Aorta (tissue), 5 donors: ENCODE measurements at places on chromosomes 12 and 14. TPM values are rescaled to one million over a fixed set of nuclear protein-coding genes. Genes with fewer than 3 reads are reported as not detected.

PTPRR gene
- total RNA-seq, result 0.49 TPM

SMCO2 gene
- 0.90 TPM for total RNA-seq

CLEC2D gene
- total RNA-seq, result 36.5 TPM

KRT78 gene
- not detected for total RNA-seq

SCN8A gene
- total RNA-seq, result 0.42 TPM

RNASE7 gene
- not detected for total RNA-seq

C1S gene
- total RNA-seq, result 490 TPM

CAPZA3 gene
- total RNA-seq, result not detected

LHX5 gene
- not detected for total RNA-seq

TBC1D30 gene
- 4.1 TPM for total RNA-seq

- no peaks in the 10 kb centered on the region for H3K36me3 ChIP-seq
- H3K27ac ChIP-seq, result no peak overlapping the region
- peaks cover 5% of the 10 kb centered on the region for H3K4me1 ChIP-seq
- no peak overlapping the region for H3K4me3 ChIP-seq
- DNase-seq, result no peak
- H3K27me3 ChIP-seq, result no peaks in the 10 kb centered on the region
Observed at GRCh38 chr12:6966351-6966750, 4.1 kb downstream of the PHB2 start.

DNA sequence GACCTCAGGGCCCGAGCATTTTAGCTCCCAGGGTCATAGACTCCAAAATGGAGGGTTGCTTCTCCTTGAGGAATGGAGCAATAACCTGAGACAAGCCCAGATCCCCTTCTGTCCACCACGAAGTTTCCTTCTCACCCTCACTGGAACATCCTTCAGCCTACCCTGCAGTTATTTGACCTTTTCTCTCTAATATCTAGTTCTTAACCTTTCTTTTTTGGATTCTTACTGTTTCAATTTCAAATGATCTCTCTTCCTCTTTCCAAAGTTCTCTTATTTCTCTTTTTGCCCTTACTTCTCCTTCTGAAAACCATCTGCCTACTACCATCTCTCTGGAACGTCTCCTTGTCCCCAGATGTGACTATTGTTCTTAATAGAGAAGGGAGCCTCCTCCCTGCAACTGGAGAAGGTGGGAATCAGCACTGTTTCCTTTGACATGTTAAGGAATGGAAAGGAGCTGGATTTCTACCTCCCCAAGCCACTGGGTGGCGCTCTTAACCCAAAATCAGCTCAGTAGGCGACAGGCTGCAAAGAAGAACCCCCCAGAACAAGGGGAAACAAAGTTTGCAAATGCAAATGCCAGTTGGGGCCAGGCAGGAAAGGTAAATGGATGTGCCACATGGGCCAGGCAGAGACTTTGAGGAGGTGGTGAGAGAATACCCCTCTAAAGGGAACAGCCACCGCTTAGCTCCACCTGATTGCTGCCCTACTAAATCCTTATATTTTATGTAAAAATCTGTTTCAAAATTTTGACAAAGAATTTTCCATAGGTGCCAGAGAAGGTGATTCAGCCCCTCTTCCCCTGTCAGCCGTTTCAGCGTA, 22.4 kb upstream of the PDE1B start:
- H3K27me3 ChIP-seq, result peaks cover 2% of the 10 kb centered on the region
- H3K4me3 ChIP-seq, result no peak overlapping the region
- no peak overlapping the region for H3K27ac ChIP-seq
- DNase-seq, result peak; percentile 77
- no peaks in the 10 kb centered on the region for H3K4me1 ChIP-seq

GRCh38 chr12:27984275-27984674, 11.7 kb upstream of the PTHLH start:
- DNase-seq, result no peak
- H3K27me3 ChIP-seq, result no peaks in the 10 kb centered on the region
- no peaks in the 10 kb centered on the region for H3K36me3 ChIP-seq
- H3K27ac ChIP-seq, result no peak overlapping the region
- H3K4me1 ChIP-seq, result no peaks in the 10 kb centered on the region

DNA sequence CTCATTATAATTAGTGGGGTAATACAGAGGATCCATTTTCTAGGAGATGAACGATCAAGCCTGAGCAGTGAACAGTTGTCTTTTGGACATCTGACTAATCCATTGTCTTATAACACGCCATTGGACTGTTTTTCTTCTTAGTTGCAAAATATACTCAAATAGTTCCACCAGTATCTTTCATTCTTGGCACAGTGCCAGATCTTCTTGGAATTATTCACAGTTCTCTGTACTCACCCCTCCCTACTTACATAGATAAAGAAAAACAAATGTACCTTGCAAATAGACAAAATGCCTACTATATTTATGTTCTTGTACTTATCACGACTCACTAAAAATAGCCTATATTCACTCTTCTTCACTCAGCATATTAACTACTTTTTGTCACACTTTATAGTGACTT, 3.8 kb downstream of the CBLN3 start:
- H3K4me3 ChIP-seq, result no peak overlapping the region
- H3K27me3 ChIP-seq, result no peaks in the 10 kb centered on the region
- no peak for DNase-seq
- H3K36me3 ChIP-seq, result no peaks in the 10 kb centered on the region

GRCh38 chr12:57842342-57843294, 3.9 kb downstream of the CTDSP2 start:
- peaks cover 7% of the 10 kb centered on the region for H3K4me1 ChIP-seq
- H3K27ac ChIP-seq, result peak overlapping the region; percentile 48
- H3K4me3 ChIP-seq, result peak overlapping the region; percentile 48
- no peaks in the 10 kb centered on the region for H3K27me3 ChIP-seq
- DNase-seq, result no peak
- H3K36me3 ChIP-seq, result no peaks in the 10 kb centered on the region

DNA sequence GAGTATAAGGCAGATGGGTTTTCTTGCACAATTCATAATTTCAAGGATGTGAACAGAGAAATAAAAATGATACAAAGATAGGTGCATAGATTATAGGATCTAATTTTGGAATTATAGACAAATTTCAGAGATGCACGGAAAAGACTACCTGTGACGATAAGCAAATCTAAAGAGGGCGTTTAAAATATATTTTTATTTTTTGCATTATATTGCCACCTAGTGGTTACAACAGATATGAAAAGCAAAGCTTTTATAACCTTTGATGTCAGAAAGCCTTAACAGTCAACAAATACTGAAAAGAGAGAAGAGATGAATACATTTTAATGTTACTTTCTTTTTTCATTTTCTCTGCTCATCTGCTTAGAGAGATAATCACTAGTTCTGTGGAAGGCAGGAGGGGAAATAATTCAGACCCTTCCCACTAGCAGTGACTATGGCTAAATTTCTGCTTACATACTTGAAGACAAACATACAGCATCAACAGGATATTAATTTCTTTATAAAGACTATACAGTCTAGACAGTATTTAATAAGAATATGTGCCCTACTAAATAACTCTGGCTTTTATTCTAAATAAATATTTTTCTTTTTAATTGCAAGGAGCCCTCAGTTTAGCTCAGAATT, 46.3 kb downstream of the NTS start:
- no peaks in the 10 kb centered on the region for H3K36me3 ChIP-seq
- H3K4me1 ChIP-seq, result no peaks in the 10 kb centered on the region
- H3K27ac ChIP-seq, result no peak overlapping the region
- no peak overlapping the region for H3K4me3 ChIP-seq
- no peak for DNase-seq

DNA sequence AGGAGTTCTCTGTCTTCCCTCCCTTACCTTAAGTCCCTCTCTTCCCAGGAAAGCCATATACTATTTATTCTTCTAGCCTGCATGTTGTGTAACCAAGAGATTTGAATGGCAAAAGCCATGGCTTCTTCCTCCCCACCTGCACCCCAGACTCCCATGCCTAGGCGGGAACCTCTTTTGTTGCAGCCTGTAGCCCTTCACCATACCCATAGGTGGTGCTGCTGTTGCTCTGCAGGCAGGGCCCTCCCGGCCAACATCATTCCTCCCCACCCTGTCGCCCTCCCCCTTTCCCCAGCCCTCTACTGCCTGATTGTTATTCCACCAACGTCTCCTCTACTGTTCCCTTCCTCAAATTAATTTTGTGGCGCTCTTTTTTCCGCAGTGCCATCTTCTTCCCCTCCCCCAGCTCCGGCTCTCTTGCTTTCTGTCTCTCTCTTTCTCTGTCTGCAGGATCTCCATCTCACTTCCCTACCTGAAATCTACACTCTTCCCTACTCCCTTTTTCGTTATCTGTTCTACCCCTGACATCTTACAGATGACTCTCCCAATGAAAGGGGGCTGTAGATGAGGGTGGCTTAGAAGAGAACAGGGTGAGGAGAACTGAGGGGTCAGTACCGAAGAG, 13.8 kb downstream of the NGDN start:
- no peak for DNase-seq
- peaks cover 2% of the 10 kb centered on the region for H3K36me3 ChIP-seq
- H3K4me3 ChIP-seq, result no peak overlapping the region
- no peak overlapping the region for H3K27ac ChIP-seq

- H3K4me3 ChIP-seq, result no peak overlapping the region
- no peak overlapping the region for H3K27ac ChIP-seq
- no peak for DNase-seq
- H3K27me3 ChIP-seq, result no peaks in the 10 kb centered on the region
- H3K36me3 ChIP-seq, result no peaks in the 10 kb centered on the region
Observed at GRCh38 chr12:90958347-90958746, 3.4 kb upstream of the CCER1 start.

- H3K27ac ChIP-seq, result no peak overlapping the region
- no peak overlapping the region for H3K4me3 ChIP-seq
- no peaks in the 10 kb centered on the region for H3K4me1 ChIP-seq
- DNase-seq, result no peak
Observed at GRCh38 chr14:67963545-67963944, 144.0 kb downstream of the RAD51B start.

GRCh38 chr12:121849665-121850064, 9.0 kb downstream of the HPD start:
- no peak overlapping the region for H3K27ac ChIP-seq
- no peaks in the 10 kb centered on the region for H3K27me3 ChIP-seq
- no peak for DNase-seq
- H3K4me3 ChIP-seq, result no peak overlapping the region
- H3K36me3 ChIP-seq, result no peaks in the 10 kb centered on the region

DNA sequence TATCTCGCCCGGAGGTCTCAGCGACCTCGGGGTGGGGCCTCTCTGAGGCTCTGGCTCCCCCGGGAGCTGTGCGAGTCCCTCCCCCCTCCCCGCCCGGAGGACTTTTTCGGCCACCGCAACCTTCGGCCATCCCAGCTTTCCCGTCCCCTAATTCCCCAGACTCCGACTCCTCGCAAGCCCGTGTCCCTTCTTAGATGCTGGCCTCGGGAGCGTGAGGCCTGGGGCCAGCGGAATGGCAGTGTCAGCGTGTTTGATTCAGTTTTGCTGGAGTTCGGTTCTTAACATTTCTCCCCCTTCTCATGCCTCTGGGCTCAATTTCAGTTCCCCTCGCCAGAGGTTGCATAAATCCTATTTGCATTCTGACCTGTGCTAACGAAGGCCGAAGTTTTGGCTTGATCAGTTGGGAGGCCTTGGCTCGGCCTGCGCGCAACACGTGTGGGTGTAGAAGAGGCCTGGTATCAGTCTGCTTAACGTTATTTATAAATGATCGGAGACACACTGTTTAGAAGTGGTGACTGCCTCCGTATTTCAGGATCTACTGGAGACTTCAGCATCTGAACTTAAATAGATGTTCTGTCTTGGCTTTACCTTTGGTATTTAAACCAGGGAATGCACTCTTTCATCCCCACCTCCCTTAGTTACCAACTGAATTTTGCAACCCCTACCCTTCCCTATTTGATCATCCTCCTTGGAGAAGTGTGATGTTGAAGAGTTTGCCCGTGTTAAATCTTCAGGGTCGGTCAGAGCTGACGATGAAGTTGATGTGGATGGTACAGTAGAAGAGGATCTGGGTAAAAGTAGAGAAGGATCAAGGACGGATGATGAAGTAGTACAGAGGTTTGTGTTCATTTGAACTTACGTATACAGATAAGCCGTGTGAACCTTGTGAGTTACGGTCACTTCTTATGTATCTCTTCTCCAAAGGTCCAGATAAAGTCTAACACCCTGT, 851 bp downstream of the HSP90B1 start:
- peak; percentile 76 for DNase-seq
- H3K4me1 ChIP-seq, result no peaks in the 10 kb centered on the region
- peak overlapping the region; percentile 78 for H3K4me3 ChIP-seq
- peaks cover 3% of the 10 kb centered on the region for H3K36me3 ChIP-seq
- H3K27ac ChIP-seq, result peak overlapping the region; percentile 10

GRCh38 chr14:63857466-63858030, 4.7 kb downstream of the SYNE2 start:
- no peaks in the 10 kb centered on the region for H3K36me3 ChIP-seq
- no peak overlapping the region for H3K27ac ChIP-seq
- H3K27me3 ChIP-seq, result no peaks in the 10 kb centered on the region
- H3K4me1 ChIP-seq, result no peaks in the 10 kb centered on the region
- no peak overlapping the region for H3K4me3 ChIP-seq

DNA sequence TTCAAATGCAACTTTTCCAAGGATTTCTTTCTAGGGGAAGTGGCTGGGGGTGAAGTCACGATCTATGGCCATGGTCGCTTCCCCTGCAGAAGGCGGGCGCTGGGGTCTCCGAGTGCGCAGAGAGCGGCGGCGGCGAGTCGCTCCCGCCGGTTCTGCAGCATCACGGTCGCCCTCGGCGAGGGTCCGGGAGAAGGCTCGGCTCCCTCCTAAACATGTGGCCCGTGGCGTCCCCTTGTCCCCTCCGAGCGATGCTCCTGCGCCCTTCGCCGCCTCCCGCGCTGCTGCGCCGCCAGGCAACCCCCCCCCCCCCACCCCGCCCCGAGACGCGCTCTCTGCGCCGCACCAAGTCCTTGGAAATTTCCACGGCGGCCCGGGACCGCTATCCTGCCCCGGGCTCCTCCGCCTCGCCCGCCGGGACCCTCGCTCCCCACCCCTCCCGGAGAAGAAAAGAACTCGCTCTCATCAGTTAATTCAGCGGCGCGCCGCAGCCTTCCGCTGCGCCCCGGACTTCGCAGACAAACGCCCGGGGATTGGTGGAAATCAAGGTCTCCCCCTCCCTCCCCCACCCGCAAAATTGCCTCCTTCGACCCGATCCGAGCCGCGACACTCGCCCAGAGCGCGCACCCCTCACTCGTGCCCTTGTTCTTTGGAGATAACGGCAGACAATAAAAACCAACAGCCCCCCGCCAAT, at the start of gene ST8SIA1:
TSS of gene ST8SIA1 (minus strand) at position 298 of the 691 bp plus-strand sequence. CDS start 475 bp downstream, outside the sequence.
- no peaks in the 10 kb centered on the region for H3K36me3 ChIP-seq
- H3K27ac ChIP-seq, result no peak within 1 kb of the TSS
- DNase-seq, result peak; percentile 53
- no peaks in the 10 kb centered on the region for H3K4me1 ChIP-seq
- H3K27me3 ChIP-seq, result no peaks in the 10 kb centered on the region
- H3K4me3 ChIP-seq, result peak within 1 kb of the TSS; percentile 5

GRCh38 chr14:77339407-77339806, 18.6 kb downstream of the GSTZ1 start:
- H3K36me3 ChIP-seq, result peaks cover 6% of the 10 kb centered on the region
- H3K4me3 ChIP-seq, result no peak overlapping the region
- H3K4me1 ChIP-seq, result no peaks in the 10 kb centered on the region
- H3K27ac ChIP-seq, result no peak overlapping the region

GRCh38 chr12:131732-132495, 65.3 kb downstream of the IQSEC3 start:
- H3K4me3 ChIP-seq, result no peak overlapping the region
- H3K4me1 ChIP-seq, result no peaks in the 10 kb centered on the region
- H3K27me3 ChIP-seq, result no peaks in the 10 kb centered on the region

- no peaks in the 10 kb centered on the region for H3K4me1 ChIP-seq
- H3K27me3 ChIP-seq, result no peaks in the 10 kb centered on the region
- no peak overlapping the region for H3K4me3 ChIP-seq
- no peak for DNase-seq
- no peaks in the 10 kb centered on the region for H3K36me3 ChIP-seq
Observed at GRCh38 chr12:67765776-67766766, 117.5 kb downstream of the DYRK2 start.

- DNase-seq, result no peak
- H3K27ac ChIP-seq, result no peak overlapping the region
- H3K4me1 ChIP-seq, result no peaks in the 10 kb centered on the region
- no peaks in the 10 kb centered on the region for H3K36me3 ChIP-seq
- no peak overlapping the region for H3K4me3 ChIP-seq
Observed at GRCh38 chr12:96083020-96083719, 47.8 kb upstream of the LTA4H start.
